ENCODE measurements at places on chromosomes 4 and X. TPM values are rescaled to one million over a fixed set of nuclear protein-coding genes. Genes with fewer than 3 reads are reported as not detected.

Gene TMPRSS11A
- not detected for total RNA-seq

Gene METTL14
- 21.9 TPM for total RNA-seq

Gene CFAP47
- total RNA-seq, result not detected

Gene WDR45
- 78.5 TPM for total RNA-seq

Gene ADGRG2
- not detected for total RNA-seq

Gene S100G
- total RNA-seq, result not detected

Gene TMEM31
- not detected for total RNA-seq

Gene SLC9B1
- total RNA-seq, result not detected

Gene FRG1
- 29.7 TPM for total RNA-seq

Gene MID2
- total RNA-seq, result 8.9 TPM

Gene TMSB15B
- 1.4 TPM for total RNA-seq

Gene XPNPEP2
- total RNA-seq, result 1.9 TPM

Gene GPRASP1
- 0.54 TPM for total RNA-seq

Gene TRPC5OS
- total RNA-seq, result not detected

Gene ADAM29
- total RNA-seq, result not detected

Gene ABCG2
- 0.76 TPM for total RNA-seq

Gene GIMD1
- not detected for total RNA-seq

DNA sequence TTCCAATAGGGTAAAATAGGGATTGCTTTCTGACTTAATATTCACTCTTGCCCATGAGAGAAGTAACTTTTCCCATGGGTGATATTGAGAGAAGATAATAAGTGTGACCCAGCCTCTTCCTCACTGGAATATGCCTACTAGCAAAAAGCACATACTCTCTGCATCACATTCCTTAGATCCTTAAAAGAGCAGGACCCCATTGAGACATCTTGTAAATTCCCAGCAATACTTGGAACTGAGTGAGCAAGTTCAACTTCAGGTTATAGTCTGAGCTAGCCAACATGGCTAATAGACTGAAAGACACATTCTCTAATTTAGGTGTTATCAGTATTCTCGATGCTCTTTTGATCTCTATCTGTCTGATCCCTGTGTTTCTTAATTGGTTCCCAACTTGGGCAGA is 1372.3 kb downstream of the STIM2 start:
- no peak for DNase-seq

DNA sequence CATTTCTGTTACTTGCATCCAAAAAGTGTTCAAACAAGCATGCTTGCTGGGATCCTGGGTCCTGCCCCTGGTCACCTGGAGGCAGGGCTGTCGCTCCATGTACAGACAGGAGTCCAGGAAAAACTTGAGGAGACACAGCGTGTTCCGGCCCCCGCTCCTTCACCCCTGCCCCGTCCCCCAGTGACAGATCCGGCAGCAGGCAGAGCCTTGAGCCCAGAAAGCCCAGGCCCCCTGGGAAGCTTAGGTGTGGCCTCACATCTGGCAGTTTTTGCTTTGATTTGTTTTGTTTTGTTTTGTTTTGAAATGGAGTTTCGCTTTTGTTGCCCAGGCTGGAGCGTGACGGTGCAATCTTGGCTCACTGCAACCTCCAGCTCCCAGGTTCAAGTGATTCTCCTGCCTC is 67.0 kb downstream of the TRMT44 start:
- DNase-seq, result peak; percentile 29

GRCh38 chr4:156971676-156972378 is at the start of gene PDGFC:
TSS of gene PDGFC (minus strand) at chr4:156971799. CDS start at chr4:156970903, 896 bp downstream.
- DNase-seq, result peak; percentile 79

GRCh38 chr4:159983082-159983481 is 880.2 kb downstream of the RAPGEF2 start:
- DNase-seq, result no peak

- no peak for DNase-seq
These were observed 7.9 kb downstream of the SLC10A6 start for GRCh38 chr4:86841309-86841708.

GRCh38 chrX:12958059-12958458 is 16.9 kb upstream of the TMSB4X start:
- no peak for DNase-seq

DNA sequence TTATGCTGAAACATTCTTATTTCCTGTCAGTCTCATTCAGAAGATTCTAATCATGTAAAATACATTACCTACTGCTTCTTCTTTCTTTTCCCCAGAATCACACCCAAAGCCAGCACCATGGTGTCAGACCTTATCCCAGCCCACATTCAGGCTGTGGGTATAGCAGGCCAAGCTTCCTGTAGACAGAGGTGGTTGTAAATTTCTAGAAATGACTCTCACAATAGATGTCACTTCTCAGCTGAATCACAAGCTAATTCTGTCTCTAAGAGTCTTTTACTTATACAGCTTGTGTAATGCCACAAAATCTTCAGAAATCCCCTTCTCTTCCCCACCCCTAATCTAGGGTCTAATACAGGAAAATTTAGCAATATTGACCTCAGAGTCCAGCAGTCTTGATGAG is 239.6 kb downstream of the PARM1 start:
- DNase-seq, result no peak

DNA sequence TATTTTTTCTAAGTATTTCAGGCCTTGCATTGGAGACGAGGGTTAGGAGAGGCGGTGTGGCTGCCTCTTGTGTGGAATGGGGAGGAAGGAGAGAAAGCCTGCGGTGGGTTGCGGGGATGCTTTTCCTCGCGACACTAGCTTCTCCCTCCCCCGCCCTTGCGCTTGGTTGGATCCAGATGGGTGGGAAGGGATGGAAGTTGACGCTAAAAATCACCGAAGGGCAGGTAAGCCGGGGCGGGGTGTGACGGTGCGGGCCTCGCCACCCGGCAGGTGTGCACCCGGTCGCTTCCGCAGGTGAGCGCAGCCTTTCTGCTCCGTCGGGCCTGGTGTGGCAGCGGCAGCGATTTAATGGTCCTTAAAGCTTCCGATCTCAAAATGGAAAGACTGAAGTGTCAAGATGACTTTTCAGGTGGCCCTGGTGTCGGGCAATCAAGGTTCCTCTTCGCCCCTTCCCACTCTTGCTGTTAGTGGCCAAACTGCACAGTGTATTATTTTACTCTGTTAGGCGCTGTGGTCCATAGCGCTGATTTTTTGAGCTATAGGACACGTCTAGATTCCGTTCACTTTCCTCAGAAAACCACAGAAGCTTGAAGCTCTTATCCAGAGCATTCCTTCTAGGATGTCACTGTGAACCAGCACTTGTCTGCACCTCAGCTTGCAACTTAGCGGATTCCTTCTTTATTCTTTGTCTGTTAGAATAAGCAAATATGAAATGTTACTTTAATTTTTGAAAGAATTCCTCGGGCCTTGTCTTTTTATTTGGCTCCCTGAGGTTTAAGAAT is 765 bp downstream of the ENOPH1 start:
- peak; percentile 60 for DNase-seq

DNA sequence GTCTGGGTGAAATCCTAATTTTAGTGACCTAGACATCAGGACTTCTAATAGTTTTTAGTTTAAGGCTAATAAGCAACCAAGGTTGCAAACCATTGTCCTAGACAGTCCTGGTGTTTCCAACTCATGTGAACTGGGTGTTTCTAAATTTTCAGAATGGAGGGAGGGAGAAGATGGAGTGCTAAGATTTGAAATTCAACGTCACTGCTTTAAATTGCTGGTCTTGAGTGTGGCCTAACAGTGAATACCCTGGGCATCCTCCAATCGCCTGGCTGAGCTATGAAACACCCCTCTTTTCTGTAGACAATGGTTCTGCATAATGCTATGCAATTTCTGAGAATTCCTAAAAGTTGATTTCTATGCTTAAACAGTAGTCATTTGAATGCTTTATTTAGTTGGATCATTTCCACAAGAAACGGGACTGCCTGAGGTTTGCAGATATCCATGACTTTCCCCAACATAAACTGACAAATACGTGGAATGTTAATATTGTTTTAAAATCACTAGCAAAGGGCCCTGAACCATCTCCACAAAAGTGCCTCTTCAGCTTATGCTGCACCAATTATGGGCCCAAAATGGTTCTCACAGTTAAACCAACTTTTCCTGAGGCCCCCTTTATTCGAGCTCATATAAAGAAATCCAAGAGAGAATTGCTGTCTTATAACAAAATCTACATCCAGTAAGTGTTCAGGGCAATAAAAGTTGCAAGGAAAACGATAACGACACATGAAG is 1.1 kb downstream of the FBXL5 start:
- DNase-seq, result peak; percentile 77

DNA sequence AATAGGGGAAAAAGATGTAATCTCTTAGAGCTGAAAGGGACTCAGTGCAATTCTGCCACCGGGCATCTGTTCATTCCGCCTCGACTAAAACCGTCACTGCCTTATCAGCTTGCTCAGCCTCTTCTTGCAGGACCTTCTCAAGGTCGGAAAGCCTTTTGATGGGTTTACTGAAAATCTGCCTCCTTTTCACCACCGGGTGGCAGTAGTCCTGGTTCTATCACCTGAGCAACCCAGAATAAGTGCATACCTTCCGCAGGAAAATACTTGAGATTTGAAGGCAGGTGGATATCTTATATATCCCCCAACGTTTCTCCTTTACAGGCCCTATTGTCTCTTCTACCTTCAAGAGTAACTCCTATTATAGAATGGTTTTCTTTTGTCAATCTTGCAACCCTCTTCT is 103.4 kb upstream of the PAK3 start:
- peak; percentile 19 for DNase-seq

- no peak for DNase-seq
These were observed 29.4 kb upstream of the GABRA3 start for GRCh38 chrX:152480269-152481212.

DNA sequence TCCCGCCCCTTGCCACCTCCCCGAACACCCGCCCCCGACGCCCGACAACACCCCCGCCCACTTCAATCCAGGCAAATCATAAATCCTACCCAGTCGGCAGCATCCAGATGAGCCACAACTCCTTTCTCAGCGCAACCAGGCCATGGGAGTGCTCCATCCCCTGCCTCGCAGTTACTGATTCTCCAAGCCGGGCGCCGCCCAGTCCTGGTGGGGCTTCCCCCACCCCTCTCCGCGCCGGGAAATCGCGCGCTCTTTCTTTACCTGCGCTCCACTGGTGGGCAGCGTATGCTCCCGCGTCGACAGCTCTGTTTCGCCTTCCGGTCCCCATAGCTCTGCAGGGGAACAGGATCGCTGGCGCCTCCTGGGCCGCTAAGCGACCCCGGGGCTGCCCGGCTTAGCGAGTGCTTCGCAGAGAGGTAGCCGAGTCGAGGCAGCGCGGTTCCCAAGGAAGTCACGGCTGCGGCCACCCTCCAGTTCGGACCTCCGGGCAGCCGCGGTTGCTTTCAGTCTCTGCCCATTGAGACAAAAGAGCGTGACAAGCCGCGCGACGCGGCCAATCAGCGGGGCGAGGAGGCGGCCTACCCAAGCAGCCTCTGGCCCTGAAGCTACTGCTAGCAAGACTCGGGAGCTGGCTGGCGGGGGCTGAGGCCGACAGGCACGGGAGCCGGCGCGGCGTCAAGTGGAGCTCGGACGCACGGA is 43.7 kb upstream of the TMSB15B start:
- DNase-seq, result peak; percentile 74

DNA sequence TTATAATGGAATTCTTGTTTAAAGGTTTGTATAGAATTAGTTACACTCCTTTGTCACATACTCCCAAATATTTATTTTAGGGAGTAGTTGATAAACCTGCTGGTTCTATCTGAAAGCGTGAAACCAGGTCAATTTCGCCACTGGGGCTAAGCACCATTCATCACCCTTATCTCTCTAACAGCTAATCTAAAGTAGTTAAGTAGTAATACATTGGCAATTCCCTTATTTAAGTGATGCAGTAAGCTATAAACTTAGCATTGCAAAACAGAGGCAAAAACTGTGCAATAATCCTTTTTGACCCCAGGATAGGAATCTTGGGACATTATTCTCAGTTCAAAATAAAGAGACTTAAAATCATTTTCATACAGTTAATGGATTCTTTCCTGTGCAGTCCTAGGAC is 33.7 kb upstream of the PTPN13 start:
- no peak for DNase-seq

GRCh38 chrX:47361538-47362511 is 8.6 kb upstream of the ZNF157 start:
- peak; percentile 85 for DNase-seq

- DNase-seq, result no peak
These were observed 77.2 kb upstream of the GALNT7 start for GRCh38 chr4:173091362-173091761.

GRCh38 chrX:131764216-131764615 is 220.3 kb downstream of the OR13H1 start:
- no peak for DNase-seq

DNA sequence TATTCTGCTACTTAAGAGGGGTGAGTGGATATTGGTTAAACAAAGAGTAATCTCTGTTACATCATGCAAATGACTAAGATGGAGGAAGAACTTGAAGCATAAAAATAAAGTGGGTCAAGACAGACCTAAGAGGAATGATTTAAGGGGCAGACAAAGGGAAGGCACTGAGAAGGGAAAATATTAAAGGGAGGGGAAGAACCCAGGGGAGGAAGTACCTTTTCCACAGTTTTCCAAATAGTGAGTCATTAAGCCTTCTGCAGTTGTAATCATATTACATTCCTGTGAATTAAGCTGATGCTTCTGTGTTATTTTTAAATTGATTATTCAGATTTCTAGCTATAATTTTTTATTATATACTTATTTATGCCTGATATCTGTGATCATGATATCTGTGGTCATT is 253.3 kb downstream of the CENPC start:
- DNase-seq, result no peak

DNA sequence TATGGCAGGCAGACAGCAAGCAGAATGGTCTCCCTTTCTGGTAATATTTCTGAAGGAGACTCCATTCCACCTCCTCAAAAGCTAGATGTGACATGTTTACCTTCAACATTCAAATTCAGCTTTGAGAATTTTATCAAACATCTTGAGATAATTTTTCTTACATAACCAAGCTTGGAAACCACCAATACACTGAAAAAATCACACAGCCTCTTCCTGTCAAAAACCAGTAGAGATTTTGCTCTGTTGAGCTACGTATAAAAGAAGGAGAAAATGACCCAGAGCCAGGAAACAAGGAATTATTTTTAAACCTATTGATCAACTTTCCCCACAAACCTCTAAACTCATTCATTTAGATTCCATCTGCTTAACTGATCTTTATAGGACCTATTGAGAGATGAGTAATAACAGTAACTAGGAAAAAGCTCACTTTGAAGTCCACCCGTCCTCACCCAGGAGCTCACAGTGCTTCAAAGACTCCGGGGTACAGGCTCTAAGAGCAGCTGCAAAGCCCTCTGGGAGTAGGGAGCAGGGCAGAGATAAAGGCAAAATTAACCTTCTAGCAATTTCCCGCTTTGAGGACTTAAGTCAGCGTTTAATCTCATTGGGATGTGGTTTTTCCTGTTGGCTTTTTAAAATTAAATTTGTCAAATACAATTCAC is 318.2 kb upstream of the RASGEF1B start:
- no peak for DNase-seq

- DNase-seq, result no peak
These were observed 257.1 kb downstream of the BCOR start for GRCh38 chrX:39840581-39841093.

DNA sequence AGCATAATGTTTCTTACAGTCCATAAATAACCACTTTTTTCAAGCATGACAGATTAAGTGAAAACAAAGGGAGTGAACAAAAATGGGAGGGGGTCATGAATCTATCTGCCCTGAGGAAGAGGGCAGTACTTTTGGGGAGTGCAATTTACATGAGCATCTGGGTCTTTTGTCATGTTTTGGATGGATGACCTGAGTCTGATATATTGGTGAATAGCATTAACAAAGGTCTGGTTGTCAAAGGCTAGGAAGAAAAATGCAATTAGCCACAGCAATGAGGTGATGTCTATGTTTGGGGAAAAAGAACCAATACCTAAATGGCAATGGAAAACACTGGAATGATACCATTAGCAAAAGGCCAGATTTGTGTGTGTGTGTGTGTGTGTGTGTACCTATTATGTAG is 15.1 kb upstream of the MAD2L1 start:
- DNase-seq, result no peak
